Activated CD8-positive, alpha-beta T cell treated with anti-CD3 and anti-CD28 coated beads, Interleukin-2, amount 10 ng/mL, durations not matched to agents 7 days and 5 days (primary cell): ENCODE measurements at places on chromosomes 12 and 14. TPM values are rescaled to one million over a fixed set of nuclear protein-coding genes. Genes with fewer than 3 reads are reported as not detected.

GRCh38 chr14:23570806-23571483 is 3.4 kb upstream of the AP1G2 start:
- H3K36me3 ChIP-seq: peaks cover 11% of the 10 kb centered on the region
- H3K4me1 ChIP-seq: peaks cover 49% of the 10 kb centered on the region

IRF9 gene
- 221 TPM for total RNA-seq

DNA sequence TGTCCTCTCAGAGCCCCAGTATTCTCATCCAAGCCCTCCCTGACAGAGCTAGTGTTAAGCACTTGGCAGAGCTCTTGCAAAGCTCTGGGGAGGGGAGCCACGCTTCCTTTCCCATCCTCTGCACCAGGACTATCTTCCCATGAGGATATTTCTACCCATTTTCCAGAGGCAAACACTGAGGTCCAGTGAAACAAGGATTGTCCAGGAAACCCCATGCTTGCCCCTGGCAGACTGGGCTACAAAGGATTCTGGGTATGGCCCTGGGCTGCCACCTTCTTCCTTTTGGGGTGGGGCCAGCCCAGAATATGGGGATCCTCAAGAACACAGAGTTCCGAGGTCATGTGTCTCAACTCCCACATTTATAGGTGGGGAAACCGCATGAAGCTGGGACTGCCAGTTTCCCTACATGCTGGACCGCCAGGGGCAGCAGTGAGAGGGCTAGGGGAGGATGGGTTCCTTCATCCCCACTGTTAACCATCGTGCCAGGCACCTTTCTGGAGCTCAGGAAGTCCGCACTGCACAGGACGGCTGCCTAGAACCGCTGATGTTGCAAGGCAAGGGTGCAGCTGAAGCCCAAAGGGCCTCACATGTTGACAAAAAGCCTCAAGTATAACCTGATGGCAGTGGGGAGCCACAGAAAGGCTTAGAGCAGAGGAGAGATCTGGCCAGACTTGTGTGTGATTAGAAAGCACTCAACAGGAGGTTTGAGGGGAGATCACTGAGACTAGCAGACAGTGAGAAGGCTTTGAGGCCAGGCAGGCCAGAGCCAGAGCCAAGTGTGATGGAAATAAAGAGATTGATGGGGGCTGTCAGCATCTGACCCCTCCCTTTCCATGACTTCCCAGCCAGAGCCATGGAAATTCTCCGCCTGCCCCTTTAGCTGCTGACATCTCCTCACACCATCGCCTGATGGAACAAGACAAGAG is 5.5 kb upstream of the CCDC85C start:
- H3K36me3 ChIP-seq: no peaks in the 10 kb centered on the region
- peaks cover 6% of the 10 kb centered on the region for H3K4me1 ChIP-seq
- no peak overlapping the region for H3K4me3 ChIP-seq
- no peaks in the 10 kb centered on the region for H3K27me3 ChIP-seq
- H3K27ac ChIP-seq: no peak overlapping the region

DNA sequence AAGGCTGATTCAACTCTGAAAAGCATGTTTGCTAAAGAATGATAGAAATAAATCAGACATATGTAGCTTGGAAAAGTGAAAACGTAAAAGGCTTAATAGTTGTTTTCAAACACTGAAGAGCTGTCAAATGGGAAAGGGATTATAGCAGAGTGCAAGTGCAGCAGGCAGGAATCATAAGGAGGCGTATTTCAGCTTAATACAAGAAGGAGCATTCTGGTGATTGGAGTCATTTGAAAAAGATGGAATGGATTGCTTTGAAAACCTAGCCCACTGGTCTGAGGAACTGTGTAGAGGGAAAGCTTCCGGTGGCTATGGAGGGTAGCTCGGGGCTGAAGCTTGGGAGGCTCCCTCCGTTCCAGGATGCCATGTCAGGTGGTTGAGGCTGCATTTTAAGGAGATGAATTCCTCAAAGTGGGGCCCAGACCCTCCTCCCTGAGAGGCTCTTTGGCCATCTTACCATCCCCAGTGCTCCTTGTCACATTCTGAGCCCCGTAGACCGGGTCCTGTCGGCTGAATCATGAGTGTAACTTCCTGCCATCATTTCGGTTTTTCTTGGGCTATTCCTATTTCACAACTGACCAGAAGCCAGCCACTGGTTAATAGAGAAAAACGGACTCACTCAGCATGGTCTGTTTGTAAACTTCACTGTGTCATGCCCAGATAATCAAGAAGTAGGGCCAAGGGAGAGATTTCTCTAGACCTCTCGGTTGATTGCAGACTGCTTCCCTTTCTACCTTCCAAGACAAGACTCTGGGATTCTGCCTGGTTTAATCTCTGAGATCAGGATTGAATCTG is 6.5 kb downstream of the WNT5B start:
- H3K36me3 ChIP-seq: no peaks in the 10 kb centered on the region
- H3K27me3 ChIP-seq: peaks cover 47% of the 10 kb centered on the region
- no peak overlapping the region for H3K4me3 ChIP-seq
- no peak for DNase-seq

TAS2R19 gene
- 1.9 TPM for total RNA-seq

GPR84 gene
- 0.32 TPM for total RNA-seq

DNA sequence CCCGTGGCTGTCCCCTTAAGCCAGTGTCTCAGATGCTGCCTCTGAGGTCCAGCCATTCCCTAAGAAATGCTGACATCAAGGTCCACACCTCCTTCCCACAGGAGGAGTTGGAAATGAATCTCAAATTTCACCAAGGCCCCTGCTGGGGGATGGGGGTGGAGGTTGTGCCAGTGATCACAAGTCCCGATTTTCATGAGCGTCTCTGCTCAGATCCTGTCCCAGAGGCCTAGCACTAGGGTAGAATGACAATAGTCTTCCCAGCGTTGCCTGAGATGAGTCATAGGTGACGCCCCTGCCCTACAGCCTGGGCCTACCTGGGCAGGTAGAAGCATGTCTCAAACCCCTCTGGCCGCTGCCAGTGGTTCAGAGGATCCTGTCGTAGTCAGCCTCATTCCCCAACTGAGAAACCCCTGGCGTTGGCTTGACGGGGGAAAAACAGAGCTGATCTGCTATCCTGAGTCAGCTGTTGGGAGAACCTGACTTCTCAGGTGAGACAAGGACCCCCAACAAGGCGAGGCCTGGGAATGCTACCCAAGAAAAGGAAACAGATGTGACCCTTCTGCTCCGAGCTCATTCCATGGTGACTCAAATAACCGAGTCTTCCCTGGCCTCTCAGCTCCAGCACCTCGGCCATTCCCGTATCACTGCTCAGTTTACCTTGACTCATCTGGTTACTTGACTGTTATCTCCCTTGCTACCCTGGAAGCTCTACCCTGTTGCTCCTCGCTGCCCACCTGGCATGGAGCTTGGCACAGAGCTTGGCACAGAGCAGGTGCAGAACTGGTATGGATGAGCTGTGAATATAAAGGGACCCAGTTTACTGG is 21.8 kb upstream of the SPPL3 start:
- H3K27me3 ChIP-seq: no peaks in the 10 kb centered on the region
- no peak for DNase-seq
- H3K36me3 ChIP-seq: no peaks in the 10 kb centered on the region

GRCh38 chr12:1808036-1808797 is 12.1 kb upstream of the LRTM2 start:
- H3K27ac ChIP-seq: no peak overlapping the region
- H3K27me3 ChIP-seq: no peaks in the 10 kb centered on the region
- no peaks in the 10 kb centered on the region for H3K36me3 ChIP-seq
- H3K4me3 ChIP-seq: no peak overlapping the region
- peaks cover 16% of the 10 kb centered on the region for H3K4me1 ChIP-seq

DBX2 gene
- not detected for total RNA-seq

ATF7 gene
- 27.7 TPM for total RNA-seq

RND1 gene
- total RNA-seq: 1.4 TPM

DNA sequence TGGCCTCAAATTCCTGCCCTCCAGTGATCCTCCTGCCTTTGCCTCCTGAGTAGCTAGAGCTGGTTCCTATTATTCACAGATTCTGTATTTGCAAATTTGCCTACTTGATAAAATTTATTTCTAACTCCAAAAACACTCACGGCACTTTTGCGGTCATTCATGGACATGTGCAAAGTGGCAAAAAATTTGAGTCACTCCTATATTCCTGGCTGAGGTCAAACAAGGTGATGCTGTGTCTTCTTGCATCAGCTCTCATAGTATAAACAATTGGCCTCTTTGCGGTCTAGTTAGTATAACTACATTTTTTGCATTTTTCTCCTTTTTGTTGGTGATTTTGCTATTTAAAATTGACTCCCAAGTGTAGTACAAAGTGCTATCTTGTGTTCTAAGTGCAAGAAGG is 24.7 kb downstream of the ATF1 start:
- no peak overlapping the region for H3K4me3 ChIP-seq
- H3K27ac ChIP-seq: no peak overlapping the region
- H3K36me3 ChIP-seq: peaks cover 27% of the 10 kb centered on the region
- no peak for DNase-seq
- H3K4me1 ChIP-seq: peaks cover 5% of the 10 kb centered on the region
- H3K27me3 ChIP-seq: no peaks in the 10 kb centered on the region

- H3K4me1 ChIP-seq: no peaks in the 10 kb centered on the region
- DNase-seq: no peak
- no peaks in the 10 kb centered on the region for H3K36me3 ChIP-seq
- no peak overlapping the region for H3K27ac ChIP-seq
- H3K4me3 ChIP-seq: no peak overlapping the region
These were observed 44.4 kb downstream of the TBX5 start for GRCh38 chr12:114361545-114361944.

EEF1AKMT3 gene
- total RNA-seq: 3.1 TPM

DNA sequence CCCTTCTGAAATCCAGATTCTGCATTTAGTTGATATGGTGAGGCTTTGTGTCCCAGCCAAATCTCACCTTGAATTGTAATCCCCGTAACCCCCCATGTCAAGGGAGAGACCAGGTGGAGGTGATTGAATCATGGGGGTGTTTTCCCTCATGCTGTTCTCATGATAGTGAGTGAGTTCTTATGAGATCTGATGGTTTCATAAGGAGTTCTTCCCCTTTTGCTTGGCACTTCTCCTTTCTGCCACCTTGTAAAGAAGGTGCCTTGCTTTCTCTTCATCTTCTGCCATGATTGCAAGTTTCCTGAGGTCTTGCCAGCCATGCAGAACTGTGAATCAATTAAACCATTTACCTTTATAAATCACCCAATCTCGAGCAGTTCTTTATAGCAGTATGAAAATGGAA is 23.1 kb upstream of the C12orf42 start:
- DNase-seq: no peak
- H3K36me3 ChIP-seq: no peaks in the 10 kb centered on the region
- peaks cover 3% of the 10 kb centered on the region for H3K27me3 ChIP-seq

HOXC13 gene
- total RNA-seq: not detected

CRACR2A gene
- total RNA-seq: 38.5 TPM

CD4 gene
- 0.90 TPM for total RNA-seq

STAT2 gene
- total RNA-seq: 193 TPM

FGF23 gene
- not detected for total RNA-seq

OVCH1 gene
- not detected for total RNA-seq

DNAAF2 gene
- 10.2 TPM for total RNA-seq

- no peaks in the 10 kb centered on the region for H3K36me3 ChIP-seq
- DNase-seq: no peak
- H3K27ac ChIP-seq: no peak overlapping the region
- H3K4me3 ChIP-seq: no peak overlapping the region
- peaks cover 8% of the 10 kb centered on the region for H3K27me3 ChIP-seq
These were observed 126.6 kb downstream of the LLPH start for GRCh38 chr12:66003951-66004350.

GRCh38 chr14:72023128-72024042 is 91.2 kb downstream of the RGS6 start:
- no peaks in the 10 kb centered on the region for H3K36me3 ChIP-seq
- no peak overlapping the region for H3K4me3 ChIP-seq
- H3K27ac ChIP-seq: no peak overlapping the region

GRCh38 chr12:54000116-54001114 is at the start of gene HOXC9:
Gene HOXC9, plus strand, starts transcription at chr12:54000161. Its CDS starts 28 bp downstream, at chr12:54000189.
- DNase-seq: no peak
- no peaks in the 10 kb centered on the region for H3K36me3 ChIP-seq
- H3K4me1 ChIP-seq: peaks cover 18% of the 10 kb centered on the region
- no peak within 1 kb of the TSS for H3K4me3 ChIP-seq
- H3K27me3 ChIP-seq: peaks cover 93% of the 10 kb centered on the region
- H3K27ac ChIP-seq: no peak within 1 kb of the TSS

- no peak overlapping the region for H3K4me3 ChIP-seq
- DNase-seq: no peak
- H3K27me3 ChIP-seq: no peaks in the 10 kb centered on the region
- H3K4me1 ChIP-seq: no peaks in the 10 kb centered on the region
These were observed 269.4 kb upstream of the ALG10 start for GRCh38 chr12:33752854-33753253.

RGS6 gene
- 0.16 TPM for total RNA-seq
